Memory B cell (primary cell): ENCODE measurements at places on chromosomes 3 and 15.

GRCh38 chr15:70327856-70328678 is 230.3 kb upstream of the TLE3 start:
- DNase-seq: no peak

DNA sequence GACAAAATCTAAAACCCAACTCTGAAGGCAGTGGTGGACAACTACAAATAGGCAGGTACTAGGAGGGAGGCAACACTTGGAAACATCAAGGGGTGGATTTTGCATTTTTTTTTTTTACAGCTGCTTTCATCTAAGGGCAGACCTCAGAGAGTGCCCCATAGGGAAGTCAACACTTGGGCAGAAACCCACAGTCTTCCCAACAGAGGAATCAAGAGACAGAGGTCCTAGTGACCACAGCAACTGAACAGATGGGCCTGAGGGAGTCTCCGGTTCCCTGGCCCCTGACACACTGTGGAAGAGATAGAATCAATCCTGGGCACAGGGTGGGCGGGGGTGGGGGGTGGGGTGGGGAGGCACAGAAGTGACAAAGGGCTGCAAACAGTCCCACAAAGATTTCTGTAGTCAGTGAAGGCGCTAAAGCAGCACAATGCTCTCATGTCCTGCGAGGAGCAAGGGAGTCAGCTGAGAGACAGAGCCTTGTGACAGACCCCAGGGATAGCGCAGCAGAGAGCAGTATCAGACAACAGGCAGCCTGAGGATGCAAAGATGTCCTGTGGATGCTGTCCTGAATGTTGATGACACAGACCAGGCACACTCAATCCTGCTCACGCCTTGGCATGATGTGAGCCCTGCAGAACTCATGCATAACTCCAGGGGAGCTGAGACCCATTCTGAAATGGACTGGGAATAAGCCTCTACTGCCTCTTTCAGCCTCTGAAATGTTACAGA is 6.9 kb upstream of the RFTN1 start:
- DNase-seq: no peak

- peak; percentile 10 for DNase-seq
Measured at GRCh38 chr3:192130534-192131132, 596.7 kb downstream of the FGF12 start.

DNA sequence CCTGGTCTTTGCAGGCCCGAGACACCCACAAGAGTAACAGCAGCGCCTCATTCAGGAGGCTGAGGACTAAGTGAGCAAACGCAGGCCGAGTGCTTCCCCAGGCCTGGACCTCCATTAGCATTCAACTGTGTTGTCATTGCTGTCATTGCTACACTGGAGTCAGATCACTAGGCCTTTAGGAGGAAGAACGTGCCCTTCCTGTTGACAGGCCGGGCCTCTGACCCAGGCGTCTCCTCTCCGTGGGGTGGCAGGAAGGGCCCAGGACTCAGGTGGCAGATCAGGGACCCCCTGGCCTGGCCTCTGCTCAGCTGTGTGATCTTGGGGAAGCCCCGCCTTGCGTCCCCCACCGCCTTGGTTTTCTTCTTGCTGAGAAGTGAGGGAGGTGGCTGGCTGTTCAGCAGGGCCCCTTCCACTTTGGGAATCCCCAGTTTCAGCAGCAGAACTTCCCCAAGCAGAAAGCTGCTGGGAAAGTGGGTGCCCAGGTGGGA is 19.1 kb downstream of the ZDHHC19 start:
- DNase-seq: peak; percentile 73

DNA sequence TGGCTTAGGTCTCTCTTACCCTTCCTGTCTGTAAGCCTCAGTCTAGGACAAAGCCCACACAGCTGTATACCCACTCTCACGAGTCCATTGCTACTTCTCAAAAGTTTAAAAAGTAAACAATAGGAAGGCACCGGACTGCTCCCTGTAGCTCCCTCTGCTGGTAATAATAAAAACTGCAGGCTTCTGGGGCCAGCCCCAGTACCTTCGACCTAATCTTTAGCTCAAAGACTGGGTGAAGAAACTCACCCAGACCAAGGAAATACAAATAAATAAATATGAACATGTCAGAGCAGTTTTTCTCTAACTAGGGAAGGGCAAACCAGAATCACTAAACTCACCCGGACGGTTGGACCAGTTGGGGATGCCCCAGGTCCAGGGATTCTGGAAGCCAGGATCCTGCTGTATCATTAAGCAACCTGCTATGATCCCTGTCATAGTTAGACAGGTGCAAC is 5.0 kb downstream of the FAM219B start:
- peak; percentile 71 for DNase-seq

- no peak for DNase-seq
Measured at GRCh38 chr15:56351353-56351752, 13.9 kb upstream of the TEX9 start.
